ENCODE measurements at places on chromosomes 13 and 19.
A peak's percentile ranks its signal among the peaks of the same experiment; 100 is the strongest.

- no peaks in the 10 kb centered on the region for H3K4me1 ChIP-seq
- H3K27ac ChIP-seq = no peak overlapping the region
- no peaks in the 10 kb centered on the region for H3K27me3 ChIP-seq
- no peaks in the 10 kb centered on the region for H3K36me3 ChIP-seq
Measured at GRCh38 chr19:30842926-30843325, 470.7 kb downstream of the ZNF536 start.

- no peak overlapping the region for H3K4me3 ChIP-seq
- DNase-seq = no peak
- no peaks in the 10 kb centered on the region for H3K4me1 ChIP-seq
Measured at GRCh38 chr13:93477238-93477637, 250.6 kb downstream of the GPC6 start.

- no peak for DNase-seq
- peaks cover 8% of the 10 kb centered on the region for H3K36me3 ChIP-seq
- no peak overlapping the region for H3K4me3 ChIP-seq
- no peaks in the 10 kb centered on the region for H3K27me3 ChIP-seq
- no peaks in the 10 kb centered on the region for H3K4me1 ChIP-seq
- no peak overlapping the region for H3K27ac ChIP-seq
Measured at GRCh38 chr19:29680937-29681336, 15.7 kb downstream of the PLEKHF1 start.

DNA sequence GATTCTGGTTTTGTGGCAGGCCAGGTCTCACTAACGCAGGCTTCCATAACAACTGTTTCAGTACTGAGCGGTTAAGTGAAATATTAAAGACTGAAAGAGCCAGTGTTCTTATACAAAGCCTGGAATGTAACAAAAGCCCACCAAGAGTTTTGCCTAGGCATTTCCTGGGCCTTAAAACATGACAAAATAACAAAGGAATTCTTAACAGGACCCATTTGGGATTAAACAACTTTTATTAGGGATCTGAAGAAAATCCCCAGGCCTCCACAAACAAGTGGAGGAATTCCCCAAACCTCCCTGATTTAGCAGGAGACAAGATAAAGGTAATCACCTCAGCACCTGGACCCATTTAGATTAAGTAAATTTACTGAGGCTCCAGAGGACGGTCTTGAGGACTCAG lies 799.7 kb upstream of the SPRY2 start:
- no peaks in the 10 kb centered on the region for H3K4me1 ChIP-seq
- no peaks in the 10 kb centered on the region for H3K36me3 ChIP-seq
- H3K27me3 ChIP-seq = no peaks in the 10 kb centered on the region
- DNase-seq = no peak
- no peak overlapping the region for H3K4me3 ChIP-seq

DNA sequence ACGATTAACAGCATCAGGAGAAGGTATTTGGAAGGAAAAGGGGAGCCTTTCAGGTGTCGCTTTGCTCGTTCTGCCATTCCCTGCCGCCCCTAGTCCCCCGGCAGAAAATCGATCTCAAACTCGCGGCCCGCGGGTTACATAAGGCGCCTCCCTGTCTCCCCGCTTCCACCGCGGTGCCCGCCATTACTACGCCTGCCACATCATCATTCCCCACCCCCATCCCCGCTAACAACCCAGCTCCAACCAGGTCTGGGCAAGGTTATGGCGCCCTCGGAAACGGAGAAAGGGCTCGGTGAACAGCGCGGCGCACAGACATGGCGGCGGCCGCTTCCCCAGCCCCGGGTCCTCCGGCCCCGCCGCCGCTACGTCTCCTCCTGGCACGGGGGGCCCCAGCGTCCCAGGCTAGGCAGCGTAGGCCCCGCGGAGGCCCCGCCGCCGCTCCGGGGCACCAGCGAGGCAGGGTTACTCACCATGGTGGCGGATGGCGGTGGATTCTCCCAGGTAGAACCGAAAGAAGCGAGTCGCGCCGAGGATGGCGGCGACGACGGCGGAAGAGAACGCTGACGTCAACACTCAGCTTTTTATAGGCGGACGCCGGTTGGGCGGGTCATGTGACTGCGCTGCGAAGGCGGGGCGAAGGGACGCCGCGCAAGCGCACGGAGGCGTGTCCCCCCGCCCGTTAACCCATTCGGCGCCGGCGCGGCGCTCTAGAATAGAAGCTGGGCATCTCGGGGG lies at the start of gene EEF2:
Gene EEF2, minus strand, starts transcription at position 556 of the 735 bp plus-strand sequence. Its CDS starts 83 bp downstream, at position 473.
- H3K36me3 ChIP-seq = peaks cover 39% of the 10 kb centered on the region
- no peaks in the 10 kb centered on the region for H3K27me3 ChIP-seq
- H3K4me1 ChIP-seq = peaks cover 41% of the 10 kb centered on the region
- H3K4me3 ChIP-seq = peak within 1 kb of the TSS; percentile 98
- peak; percentile 75 for DNase-seq
- H3K27ac ChIP-seq = peak within 1 kb of the TSS; percentile 94

DNA sequence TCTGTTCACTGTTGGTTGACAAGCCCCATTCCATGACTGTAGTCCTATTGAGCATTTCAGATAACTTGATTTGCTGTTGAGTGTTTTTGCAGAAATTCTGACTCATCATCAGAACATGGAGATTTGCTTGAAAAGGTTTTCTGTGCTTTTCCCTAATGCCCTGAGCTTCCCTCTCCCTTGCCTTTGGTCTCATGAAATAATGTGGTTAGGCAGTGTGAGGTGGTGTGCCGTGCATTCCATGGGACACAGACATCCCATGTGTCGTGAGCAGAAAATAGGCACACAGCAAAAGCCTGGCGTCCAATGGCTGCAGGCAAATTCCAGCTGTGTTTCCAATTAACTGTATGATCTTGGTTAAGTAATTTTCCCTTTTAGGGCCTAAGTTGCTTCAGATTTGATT lies 197.4 kb downstream of the DLEU7 start:
- no peaks in the 10 kb centered on the region for H3K36me3 ChIP-seq
- no peaks in the 10 kb centered on the region for H3K27me3 ChIP-seq
- no peak for DNase-seq
- H3K27ac ChIP-seq = no peak overlapping the region

DNA sequence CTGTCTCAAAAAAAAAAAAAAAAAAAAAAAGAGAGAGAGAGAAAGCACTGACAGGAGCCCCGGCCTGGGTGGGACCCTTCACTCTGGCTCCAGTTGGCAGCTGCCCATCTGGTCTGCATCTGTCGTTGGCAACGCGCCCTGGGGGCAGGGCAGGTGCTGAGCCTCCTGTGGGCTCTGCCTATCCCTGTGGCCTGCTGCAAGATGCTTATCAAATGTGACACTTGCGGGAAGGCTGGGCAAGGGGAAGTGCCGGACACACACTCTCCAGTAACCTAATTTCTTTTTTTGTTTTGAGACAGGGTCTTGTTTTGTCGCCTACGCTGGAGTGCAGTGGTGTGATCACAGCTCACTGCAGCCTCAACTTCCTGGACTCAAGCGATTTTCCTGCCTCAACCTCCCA lies 10.7 kb upstream of the KPTN start:
- no peak for DNase-seq
- H3K4me1 ChIP-seq = no peaks in the 10 kb centered on the region
- H3K4me3 ChIP-seq = no peak overlapping the region
- H3K27ac ChIP-seq = no peak overlapping the region

- H3K27me3 ChIP-seq = no peaks in the 10 kb centered on the region
- H3K4me1 ChIP-seq = no peaks in the 10 kb centered on the region
- no peaks in the 10 kb centered on the region for H3K36me3 ChIP-seq
Measured at GRCh38 chr19:29695765-29696564, 19.1 kb downstream of the C19orf12 start.

GRCh38 chr19:14683439-14683838 lies 6.4 kb upstream of the ZNF333 start:
- no peak overlapping the region for H3K4me3 ChIP-seq
- no peak for DNase-seq
- no peaks in the 10 kb centered on the region for H3K4me1 ChIP-seq
- H3K27ac ChIP-seq = no peak overlapping the region
- no peaks in the 10 kb centered on the region for H3K27me3 ChIP-seq

GRCh38 chr19:2720777-2721569 lies at the start of gene DIRAS1:
TSS of gene DIRAS1 (minus strand) at chr19:2721372. CDS start at chr19:2717806, 3,566 bp downstream.
- no peak within 1 kb of the TSS for H3K27ac ChIP-seq
- no peaks in the 10 kb centered on the region for H3K4me1 ChIP-seq
- no peak for DNase-seq
- no peaks in the 10 kb centered on the region for H3K36me3 ChIP-seq
- H3K27me3 ChIP-seq = peaks cover 39% of the 10 kb centered on the region

- H3K27me3 ChIP-seq = no peaks in the 10 kb centered on the region
- H3K4me3 ChIP-seq = no peak overlapping the region
- no peaks in the 10 kb centered on the region for H3K36me3 ChIP-seq
- H3K27ac ChIP-seq = no peak overlapping the region
- DNase-seq = no peak
- no peaks in the 10 kb centered on the region for H3K4me1 ChIP-seq
Measured at GRCh38 chr13:80524447-80525215, 183.7 kb upstream of the SPRY2 start.

DNA sequence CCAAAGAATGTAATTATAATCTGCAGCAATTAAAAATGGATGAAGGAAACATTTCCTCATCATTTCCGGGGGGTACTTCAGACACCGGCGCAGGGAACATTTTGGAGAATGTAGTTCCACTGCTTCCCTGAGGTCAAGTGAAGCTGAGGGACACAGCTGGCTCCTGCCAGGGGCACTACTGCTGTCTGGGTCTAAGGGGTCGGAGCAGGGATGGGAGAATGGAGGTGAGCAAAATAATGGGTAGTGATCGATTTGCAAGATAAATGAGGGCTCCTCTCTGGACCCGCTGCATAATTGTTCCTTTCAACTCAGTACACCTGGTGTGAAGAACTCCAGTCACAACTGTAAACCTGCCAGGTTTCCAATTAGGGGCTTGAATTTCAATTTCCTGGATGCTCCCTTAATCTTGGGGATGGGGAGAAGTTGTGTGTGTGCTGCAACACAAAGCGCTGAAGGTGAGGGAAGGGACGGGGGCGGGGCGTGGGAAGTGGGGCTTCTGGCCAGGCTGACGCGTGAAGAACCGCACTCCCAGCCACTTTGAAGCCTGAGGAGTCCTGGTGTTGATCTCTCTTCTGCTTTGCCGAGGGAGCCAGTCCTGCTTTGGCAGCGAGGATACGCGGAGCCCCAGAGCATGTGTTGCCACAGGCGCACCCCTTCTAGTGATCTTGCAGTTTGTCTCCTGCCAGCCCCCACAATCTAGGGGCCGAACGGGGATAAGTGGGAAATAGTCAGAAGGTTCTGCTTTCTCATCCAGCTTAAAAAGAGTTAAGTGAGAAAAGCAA lies 57.9 kb upstream of the PCDH8 start:
- H3K4me1 ChIP-seq = no peaks in the 10 kb centered on the region
- H3K27ac ChIP-seq = no peak overlapping the region
- peaks cover 8% of the 10 kb centered on the region for H3K27me3 ChIP-seq
- H3K36me3 ChIP-seq = no peaks in the 10 kb centered on the region
- no peak overlapping the region for H3K4me3 ChIP-seq
- no peak for DNase-seq

Data from keratinocyte (primary cell).